ENCODE measurements at places on chromosomes 2 and 18.

GRCh38 chr2:166167449-166167848 is 39.6 kb upstream of the SCN1A start:
- DNase-seq = no peak

GRCh38 chr2:105910497-105911238 is 166.0 kb downstream of the NCK2 start:
- DNase-seq = no peak

DNA sequence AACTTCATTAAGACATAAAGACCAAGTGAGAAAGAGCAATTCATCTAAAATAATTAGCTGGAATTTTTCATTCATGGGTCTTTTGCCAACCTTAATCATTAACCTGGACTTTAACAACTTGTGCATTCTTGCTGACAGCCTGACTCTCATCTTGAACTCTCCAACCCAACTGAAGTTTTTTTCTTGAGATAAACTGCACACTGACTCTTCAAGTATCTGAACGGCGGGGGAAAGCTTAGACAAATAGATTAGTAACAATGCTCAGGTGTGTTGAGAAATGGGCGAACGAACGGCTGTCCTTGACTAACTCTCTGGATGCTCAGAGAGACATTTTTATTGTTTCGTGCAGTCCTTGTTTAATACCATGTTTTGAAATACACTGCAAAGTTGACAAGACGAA is 186.0 kb downstream of the DPP10 start:
- DNase-seq = no peak

GRCh38 chr2:16012626-16013358 is 72.4 kb downstream of the MYCN start:
- DNase-seq = no peak

DNA sequence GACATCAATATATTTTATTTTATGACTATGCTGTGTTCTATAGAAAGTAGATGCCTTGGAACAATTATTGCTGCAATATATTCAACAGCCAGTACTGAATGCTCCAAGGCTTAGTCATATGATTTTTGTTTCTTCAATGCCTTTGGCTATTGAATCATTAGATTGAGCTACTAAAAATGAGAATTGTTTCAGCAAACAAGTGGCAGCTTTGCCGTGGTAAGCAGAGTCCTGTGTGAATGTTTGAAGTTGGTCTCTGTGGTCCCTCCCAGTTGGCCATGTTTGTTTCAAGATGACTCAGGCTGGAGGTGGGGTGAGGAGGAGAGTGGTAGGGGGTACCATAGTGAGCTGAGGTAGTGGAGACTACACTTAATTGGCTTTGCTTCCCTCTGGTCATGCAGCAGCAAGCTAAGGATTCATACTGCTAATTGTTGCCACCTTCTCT is 198.6 kb upstream of the EPAS1 start:
- no peak for DNase-seq

DNA sequence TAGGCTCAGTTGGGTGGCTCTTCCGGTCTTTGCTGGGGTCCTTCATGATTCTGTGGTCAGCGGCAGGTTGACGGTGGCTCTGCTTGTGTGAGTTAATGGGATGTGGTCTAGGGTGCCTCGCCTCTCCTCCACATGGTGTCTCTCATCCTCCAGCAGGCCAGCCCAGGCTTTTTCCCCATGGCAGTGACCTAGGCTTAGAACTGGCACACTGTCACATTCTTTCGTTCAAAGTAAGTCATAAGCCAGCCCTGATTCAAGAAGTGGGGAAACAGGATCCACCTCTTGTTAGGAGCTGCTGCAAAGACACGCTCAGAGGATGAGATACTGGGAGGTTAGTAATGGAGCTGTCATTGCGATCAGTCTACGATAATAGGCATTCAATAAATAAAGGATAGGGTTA is 46.0 kb upstream of the CTIF start:
- DNase-seq = no peak

GRCh38 chr18:25962176-25962575 is 128.2 kb downstream of the SS18 start:
- DNase-seq = no peak

GRCh38 chr18:61607867-61608266 is 274.6 kb downstream of the CDH20 start:
- no peak for DNase-seq

DNA sequence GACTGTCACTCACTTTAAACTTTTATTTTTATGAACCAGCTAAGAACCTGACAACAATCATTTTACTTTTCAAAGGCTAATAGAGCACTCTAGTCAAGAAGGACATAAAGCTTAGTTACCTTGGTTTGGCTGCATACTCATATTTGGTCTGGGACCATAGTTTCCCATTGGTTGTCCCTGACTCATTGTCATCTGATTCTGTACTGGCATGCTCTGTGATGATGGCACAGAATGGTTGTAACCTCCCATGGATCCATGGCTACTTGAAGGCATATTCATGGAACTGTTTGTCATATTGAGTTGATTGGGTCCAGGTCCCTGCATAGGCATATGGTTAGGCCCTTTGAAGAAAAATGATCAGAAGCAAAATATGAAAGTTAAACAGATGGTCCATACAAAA is 37.9 kb downstream of the SS18 start:
- no peak for DNase-seq

- no peak for DNase-seq
These were observed 18.8 kb upstream of the DTNB start for GRCh38 chr2:25692143-25692542.

GRCh38 chr2:194289712-194290346 is 1367.2 kb upstream of the SLC39A10 start:
- DNase-seq = no peak

GRCh38 chr2:136325844-136326331 is 207.9 kb upstream of the CXCR4 start:
- DNase-seq = no peak

DNA sequence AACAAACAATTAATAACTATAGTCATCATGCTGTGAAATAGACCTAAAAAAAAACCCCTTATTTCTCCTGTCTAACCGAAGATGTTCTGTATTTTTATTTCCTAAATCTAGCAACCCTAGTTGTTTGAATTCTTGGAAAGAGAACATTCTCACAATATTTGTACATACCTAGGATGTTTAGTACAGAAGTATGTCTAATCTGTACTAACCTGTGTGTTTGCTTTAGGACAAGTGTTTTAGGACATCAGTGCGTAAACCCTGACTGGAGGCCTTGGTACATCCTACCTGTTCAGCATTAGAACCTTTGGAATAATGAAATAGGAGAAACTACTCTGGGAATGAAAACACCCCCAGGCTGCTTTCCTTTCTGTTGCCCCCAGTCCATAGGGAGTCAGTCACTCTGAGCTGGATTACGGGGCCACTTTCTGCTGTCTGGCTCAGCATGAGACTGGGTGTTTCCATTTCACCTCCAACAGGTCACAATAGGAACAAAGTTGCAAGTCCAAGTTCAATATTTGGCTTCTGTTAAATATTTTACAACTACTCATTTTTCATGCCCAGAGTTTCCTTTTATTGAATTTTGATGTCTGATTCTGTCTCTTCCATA is 114.7 kb downstream of the MTX2 start:
- DNase-seq = no peak

DNA sequence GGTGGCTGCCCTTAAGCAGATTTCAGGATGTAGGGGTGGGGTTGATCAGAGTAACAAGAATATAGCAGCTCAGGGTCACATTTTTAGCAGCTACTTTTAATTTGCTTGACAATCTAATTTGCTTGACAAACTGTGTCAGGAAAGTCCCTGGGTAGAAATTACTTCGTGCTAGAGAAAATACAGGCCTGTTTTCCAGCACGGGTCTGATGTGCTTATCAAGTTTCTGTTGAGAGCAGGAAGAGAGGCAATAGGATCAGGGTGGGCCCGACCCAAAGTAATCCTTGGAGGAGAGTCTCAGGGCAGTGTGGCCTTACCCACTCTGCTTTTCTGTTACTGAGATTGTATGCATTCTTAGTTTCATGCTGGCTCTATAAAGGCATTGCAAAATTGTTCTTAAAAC is 221.5 kb downstream of the TSN start:
- DNase-seq = no peak

- no peak for DNase-seq
These were observed 70.2 kb downstream of the SOCS6 start for GRCh38 chr18:70359071-70359470.

DNA sequence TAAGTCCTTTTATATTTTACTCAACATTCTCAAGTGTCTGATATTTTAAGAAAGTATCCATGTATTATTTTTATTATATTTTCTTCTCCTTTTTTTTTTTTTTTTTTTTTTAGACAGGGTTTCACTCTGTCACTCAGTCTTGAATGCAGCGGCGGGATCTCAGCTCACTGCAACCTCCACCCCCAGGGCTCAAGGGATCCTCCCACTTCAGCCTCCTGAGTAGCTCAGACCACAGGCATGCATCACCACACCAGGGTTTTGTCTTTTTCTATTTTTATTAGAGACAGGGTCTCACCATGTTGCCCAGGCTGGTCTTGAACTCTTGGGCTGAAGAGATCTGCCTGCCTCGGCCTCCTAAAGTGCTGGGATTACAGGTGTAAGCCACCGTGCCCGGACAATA is 212.1 kb downstream of the TCF4 start:
- no peak for DNase-seq

- no peak for DNase-seq
These were observed 108.6 kb downstream of the C1D start for GRCh38 chr2:67954093-67954748.

- DNase-seq = no peak
These were observed 6.3 kb downstream of the RND3 start for GRCh38 chr2:150480971-150481830.

DNA sequence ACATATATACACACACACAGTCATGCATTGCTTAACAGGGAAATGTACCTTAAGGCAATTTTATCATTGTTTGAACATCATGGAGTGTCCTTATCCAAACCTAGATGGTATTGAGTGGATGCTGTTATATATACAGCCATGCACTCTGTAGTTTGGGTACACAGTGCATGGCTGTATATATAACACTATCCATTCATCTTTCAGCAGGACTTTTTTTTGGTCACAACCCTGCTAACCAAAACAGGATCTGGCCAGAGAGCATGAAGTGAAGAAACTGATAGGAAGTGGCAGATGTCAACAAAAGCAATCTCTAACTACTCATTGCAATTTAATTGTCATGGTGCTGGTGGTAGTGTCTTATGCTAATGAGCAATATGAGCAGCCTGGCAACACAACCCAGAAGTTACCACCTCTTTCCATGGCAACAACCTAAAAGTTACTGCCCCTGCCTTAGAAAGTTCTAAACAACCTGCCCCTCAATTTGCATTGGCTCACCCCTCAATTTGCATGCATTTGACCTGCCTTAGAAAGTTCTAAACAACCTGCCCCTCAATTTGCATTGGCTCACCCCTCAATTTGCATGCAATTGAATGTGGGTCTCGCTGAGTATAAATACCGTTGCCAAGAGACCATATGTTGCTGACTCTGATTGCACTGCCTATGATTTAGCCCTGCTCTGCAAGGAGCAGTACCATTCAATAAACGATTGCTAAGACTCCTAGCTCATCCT is 434.9 kb downstream of the DSEL start:
- DNase-seq = no peak

DNA sequence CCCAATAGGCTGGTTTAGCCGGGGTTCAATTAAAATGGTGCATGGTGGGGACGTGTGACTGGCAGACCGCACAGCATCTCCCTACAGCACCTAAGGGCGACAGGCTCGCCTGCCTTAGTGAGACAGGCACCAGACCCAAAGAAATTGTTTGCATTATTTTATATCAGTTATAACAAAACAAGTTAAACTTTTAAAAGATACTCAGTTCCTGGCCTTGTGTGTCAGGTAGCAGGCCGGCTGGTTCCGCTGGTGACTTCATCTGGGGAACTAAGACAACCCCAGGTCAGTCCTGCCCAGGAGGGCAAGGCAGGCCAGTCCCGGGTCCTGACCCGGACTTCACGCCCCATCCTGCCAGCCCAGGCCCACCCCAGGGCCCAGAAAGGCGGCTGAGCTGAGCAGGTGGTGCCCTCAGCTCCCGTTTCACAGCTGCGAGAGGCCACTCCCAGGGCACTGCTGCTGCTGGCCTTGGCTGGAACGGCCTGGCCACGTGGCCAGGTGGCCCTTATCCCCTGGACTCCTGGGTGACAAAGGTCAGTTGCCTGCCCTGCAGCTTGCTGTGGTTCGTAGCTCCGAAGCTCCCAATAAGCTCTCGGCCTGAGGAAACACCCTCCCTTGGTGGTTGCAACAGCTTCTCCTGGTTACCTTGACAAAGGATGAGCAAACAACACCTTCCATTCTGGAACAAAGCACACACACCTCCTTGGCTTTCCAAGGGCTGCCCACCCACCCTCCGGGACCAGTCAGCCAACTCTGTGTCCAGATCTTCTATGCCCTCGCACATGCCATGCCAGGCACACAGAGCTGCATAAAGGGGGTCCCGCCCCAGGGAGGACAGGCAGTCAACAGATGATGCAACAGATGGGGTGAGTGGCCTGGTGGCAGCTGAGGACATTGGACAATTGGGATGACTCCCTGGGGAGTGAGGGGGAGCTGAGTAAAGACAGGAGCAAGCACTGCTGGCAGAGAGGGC is 11.3 kb upstream of the AGXT start:
- DNase-seq = no peak

- DNase-seq = no peak
These were observed 17.4 kb downstream of the NTSR2 start for GRCh38 chr2:11652553-11652952.

GRCh38 chr2:37005118-37005868 is 39.0 kb upstream of the STRN start:
- DNase-seq = no peak

DNA sequence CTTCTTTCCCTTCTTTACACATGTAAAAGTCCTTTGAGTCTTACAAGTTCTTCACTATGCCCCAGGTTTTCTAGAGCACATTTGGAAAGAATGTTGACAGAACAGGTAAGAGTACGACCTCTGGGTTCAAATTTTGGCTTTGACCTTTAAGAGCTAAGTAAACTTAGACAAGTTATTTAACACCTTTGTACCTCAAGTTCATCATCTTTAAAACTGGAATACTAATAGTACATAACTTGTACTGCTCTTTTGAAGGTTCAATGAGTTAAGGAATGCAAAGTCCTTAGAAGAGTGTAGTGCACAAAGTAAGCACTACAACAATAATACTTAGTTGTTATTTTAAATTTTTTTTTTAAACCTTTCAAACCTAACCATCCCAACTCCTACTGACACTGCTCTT is 156.6 kb downstream of the TMEFF2 start:
- DNase-seq = no peak

GRCh38 chr2:126986631-126987187 is 88.0 kb downstream of the TEX51 start:
- no peak for DNase-seq

DNA sequence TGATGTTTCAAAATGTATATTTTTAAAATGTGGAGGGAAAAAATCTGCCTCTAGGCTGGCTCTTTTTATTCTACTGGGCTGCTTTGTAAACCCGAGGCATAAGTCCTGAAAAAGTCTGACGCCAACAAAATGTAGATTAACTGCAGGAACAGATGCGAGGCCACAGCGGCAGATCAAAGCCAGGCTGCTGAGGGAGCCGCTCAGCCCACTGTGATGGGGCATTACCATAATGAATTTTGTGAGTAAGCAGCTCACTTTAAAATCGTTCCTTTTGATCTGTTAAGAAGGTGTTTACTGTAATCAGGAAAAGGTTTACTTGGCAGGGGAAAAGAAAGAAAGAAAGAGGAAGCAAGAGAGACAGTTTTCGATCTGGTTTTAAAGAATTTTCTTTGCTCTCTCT is 269.0 kb downstream of the ICOS start:
- DNase-seq = no peak

GRCh38 chr2:191451116-191451515 is 205.9 kb downstream of the MYO1B start:
- no peak for DNase-seq

- no peak for DNase-seq
These were observed 329.2 kb upstream of the FIGN start for GRCh38 chr2:164065038-164065437.
